ENCODE measurements at places on chromosomes 5 and 9.

- no peak for DNase-seq
These were observed 661.7 kb downstream of the KCTD16 start for GRCh38 chr5:144832416-144832815.

DNA sequence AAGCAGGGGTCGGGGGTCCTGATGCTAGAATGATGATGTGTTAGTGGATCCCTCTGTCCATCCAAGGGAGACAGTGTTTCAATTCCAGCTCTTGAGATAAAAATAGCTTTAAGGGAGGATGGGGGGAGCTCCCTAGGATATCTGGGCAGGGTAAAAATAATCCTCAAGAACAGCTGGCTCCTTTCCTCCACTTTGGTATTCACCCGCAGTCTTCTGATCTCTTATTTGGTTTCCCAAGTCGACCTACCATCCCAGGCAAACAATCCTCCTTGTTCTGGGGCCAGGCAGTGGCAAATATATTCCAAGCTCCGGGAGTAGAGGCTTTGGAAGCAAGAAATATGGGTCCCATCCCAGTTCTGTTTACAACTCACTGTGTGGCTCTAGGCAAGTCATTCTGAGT is 14.5 kb upstream of the COL27A1 start:
- no peak for DNase-seq

DNA sequence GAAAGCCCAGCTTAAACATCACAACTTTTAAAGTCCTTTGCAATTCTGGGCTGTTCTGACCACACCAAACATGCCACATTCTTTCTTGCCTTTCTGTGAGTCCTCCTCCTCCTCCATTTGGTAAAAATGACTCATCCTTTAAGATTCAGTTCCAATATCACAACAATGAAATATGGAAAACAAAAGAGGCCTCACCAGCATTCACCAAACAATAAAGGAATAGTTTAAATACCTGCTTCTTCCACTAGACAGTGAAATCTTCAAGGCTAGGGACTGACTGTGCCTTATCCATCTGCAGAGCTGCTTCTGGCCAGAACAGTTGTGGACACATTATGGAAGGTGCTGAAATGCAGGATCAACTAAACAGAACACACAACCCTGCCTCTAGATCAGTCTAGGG is 36.0 kb downstream of the NR6A1 start:
- no peak for DNase-seq

DNA sequence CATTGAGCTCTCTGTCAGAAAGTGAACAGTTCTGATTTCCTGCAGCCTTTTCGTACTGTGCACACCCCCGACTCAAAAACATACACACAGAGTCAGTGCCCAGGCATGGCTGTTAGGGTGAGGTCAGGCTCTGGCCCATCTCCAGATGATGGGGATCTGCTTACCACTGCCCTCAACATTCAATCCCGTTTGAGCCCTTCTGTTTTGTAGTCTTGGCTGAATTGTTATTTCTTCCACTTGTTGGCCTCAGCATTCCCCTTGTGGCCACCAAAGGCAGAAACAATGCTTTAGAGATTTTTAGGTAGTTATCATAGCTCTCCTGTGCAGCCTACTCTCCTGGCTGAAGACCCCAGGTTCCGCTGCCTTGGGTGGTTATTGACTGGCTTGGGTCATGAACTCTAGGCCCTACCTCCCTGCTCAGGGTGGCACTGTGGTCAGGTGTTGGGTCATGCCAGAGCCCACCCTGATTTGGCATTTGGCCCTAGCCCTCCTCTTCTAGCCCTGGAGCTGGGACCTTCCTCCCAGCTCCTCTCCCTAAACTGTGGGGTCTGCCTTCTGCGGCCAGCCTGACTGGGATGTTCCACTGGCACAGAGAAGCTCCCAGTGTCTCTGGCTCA is 7.8 kb upstream of the MYOZ3 start:
- no peak for DNase-seq

- no peak for DNase-seq
These were observed 294.2 kb upstream of the PTGER4 start for GRCh38 chr5:40385544-40385943.

- DNase-seq = no peak
These were observed 195.8 kb downstream of the NNT start for GRCh38 chr5:43798740-43799139.

- no peak for DNase-seq
These were observed 116.1 kb downstream of the GAPVD1 start for GRCh38 chr9:125377584-125378250.

All from GM12892 (cell line).